ENCODE measurements at places on chromosomes 4 and X.

GRCh38 chrX:68665502-68665901 lies 18.0 kb downstream of the STARD8 start:
- DNase-seq, result no peak

DNA sequence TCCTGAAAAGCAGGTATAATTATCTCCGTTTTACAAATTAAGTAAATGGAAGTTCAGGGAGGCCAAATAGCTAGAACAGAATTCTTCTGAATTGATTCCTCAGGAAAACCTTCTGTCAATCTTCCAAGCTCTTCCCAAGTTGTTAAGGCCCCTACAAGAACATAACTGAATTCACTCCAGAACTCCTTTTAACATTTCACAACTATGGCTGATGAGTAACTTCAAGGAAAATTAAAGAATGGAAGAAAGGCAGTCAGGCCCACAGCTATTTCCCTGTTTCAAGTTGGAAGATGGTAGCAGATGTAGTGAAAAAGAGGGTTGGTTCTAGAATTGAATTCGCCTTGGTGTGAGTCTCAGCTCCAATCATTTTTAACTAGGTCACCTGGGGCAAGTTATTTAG lies 15.9 kb downstream of the SETD7 start:
- no peak for DNase-seq

DNA sequence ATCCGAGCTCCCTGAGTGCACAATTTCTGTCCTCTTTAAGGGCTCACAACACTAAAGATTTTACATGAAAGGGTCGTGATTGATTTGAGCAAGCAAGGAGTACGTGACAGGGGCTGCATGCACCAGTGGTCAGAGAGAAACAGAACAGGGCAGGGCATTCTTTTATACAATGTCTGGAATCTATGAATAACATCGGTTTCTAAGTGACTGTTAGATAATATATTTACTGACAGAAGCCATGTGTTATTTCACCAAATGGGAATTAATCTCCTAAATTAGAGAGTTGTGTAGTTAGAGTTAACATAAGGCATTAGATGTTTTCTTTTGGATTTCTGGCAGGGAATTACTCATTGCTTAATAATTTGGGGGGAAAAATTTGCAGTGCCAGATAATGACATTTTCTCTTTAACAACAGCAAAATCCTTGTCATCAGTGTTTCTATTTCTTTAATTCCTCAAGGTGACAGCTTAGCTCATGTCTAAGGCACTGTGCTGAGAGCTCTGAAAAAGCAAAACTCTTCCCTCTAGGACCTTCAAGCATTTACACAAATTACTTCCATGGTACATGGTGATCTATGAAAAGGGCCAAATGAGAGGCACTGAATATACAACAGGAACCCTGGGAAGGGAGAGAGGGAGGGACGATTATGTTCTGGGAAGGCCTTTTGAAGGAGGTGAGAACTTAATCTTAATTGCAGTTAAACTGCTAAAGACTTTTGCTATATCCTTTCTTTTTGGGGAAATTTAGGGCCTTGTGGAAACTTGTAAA lies 145.0 kb downstream of the RTL3 start:
- no peak for DNase-seq

DNA sequence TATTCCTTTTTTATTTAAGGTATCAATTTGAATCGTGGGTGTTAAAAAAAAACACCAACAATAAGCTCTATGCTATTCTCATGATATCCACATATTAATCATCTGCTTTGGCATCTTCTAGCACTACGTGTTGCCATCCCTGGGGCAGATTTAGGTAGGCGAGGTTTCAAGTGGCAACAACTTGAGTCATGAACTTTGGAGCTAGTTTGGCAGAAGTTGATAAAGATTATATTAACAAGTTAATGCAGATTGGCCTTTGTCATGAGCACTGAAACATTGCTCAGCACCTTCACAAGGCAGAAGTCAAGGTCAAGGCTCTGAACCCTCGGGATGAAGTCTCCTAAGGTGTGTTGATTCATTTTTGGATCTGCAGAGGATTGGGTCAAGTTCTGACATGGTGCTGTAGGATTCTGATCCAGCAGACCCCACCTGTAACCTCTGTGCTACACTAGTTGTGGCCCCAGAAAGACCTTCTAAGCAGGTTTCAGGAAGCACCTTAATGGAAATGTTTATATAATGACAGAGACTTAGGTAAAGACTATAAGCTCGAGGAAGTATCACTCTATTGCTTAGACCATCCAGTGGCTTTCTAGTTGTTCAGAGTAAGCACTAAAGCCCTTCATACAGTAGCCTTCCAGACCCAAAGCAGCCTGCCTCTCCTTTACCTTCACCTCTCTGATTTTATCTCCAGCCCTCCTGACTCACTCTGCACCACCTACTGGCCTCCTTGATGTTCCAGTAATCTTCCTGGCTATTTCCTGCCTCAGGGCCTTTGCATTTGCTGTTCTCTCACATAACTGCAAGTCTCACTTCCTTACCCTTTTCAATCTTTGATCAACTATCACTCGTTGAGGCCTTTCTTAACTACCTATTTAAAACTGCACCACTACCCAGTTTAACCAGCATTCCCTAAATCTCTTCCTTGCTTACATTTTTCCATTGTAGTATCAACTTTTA lies 117.0 kb upstream of the SLC4A4 start:
- DNase-seq, result no peak

- DNase-seq, result no peak
Measured at GRCh38 chr4:142373610-142374009, 472.5 kb downstream of the INPP4B start.

GRCh38 chr4:183139058-183139750 lies 40.1 kb downstream of the WWC2 start:
- DNase-seq, result no peak

- no peak for DNase-seq
Measured at GRCh38 chr4:14908635-14909034, 93.6 kb upstream of the CPEB2 start.

GRCh38 chr4:120874792-120875774 lies 47.4 kb downstream of the PRDM5 start:
- no peak for DNase-seq

GRCh38 chr4:169210504-169211118 lies 60.1 kb downstream of the SH3RF1 start:
- DNase-seq, result peak; percentile 0

GRCh38 chrX:20372533-20372932 lies 105.8 kb upstream of the RPS6KA3 start:
- no peak for DNase-seq

DNA sequence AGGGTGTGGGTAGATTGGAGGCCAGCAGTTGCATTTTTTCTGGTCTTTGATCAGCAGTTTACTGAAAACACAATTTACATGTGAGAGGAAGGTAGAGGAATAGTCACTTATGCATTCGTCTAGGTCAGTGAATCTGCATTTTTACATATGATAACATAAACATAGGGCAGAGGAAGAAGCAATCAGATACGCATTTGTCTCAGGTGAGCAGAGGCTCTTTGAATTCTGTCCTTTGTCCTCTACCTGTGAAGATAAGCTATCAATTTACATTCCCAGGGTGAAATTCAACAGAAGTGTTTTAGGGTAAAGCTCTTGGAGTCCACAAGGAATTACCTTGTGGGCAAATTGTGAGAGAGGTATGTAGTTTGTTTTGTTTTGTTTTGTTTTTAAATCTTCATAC lies 306.5 kb downstream of the MAGEB5 start:
- no peak for DNase-seq

Measured in AML-193 (cell line).